CD4-positive, alpha-beta T cell treated with Interferon alpha-2 for 1 hour (primary cell): ENCODE measurements at places on chromosomes 1 and 21.

DNA sequence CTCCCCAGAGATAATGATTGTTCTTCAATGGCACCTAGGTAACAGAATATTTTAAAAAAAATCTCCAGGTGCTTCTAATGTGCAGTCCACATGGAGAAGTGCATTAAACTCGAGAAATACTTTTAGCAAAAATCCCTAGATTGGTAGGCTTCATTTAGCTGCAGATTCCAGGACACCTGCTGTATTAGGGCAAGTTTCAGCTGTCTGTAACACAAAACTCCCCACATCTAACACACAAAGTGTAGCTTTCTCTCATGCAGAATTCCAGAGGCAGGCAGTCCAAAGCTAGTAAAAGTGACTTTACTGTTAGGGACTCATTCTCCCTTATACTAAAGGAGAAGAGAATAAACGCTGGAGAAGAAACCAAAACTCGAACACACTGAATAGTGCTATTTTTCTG lies 1414.3 kb upstream of the B3GALT2 start:
- no peak for DNase-seq

GRCh38 chr1:97986041-97987005 lies 65.5 kb upstream of the DPYD start:
- DNase-seq: peak; percentile 21

GRCh38 chr1:115184260-115184950 lies 95.1 kb upstream of the TSPAN2 start:
- DNase-seq: no peak

DNA sequence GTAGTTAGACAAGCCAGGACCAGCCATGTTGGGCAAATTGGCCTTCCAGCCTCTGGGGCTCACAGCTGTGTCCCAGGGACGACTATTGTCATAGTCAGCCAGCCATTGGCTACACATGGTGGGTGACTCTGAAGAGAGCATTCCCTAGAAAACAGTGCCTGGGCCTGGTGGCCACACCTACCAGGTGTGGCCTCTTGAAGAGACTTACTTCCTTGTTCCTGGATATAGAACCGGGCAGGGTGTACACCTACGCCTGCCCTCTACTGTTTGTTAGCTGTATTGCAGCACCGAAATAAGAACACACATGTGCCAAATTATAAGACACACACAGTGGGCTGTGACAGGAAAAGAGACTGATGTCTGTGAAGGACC lies 134.6 kb upstream of the ARHGEF16 start:
- peak; percentile 44 for DNase-seq

- DNase-seq: no peak
Measured at GRCh38 chr1:184633785-184634184, 120.9 kb downstream of the EDEM3 start.

DNA sequence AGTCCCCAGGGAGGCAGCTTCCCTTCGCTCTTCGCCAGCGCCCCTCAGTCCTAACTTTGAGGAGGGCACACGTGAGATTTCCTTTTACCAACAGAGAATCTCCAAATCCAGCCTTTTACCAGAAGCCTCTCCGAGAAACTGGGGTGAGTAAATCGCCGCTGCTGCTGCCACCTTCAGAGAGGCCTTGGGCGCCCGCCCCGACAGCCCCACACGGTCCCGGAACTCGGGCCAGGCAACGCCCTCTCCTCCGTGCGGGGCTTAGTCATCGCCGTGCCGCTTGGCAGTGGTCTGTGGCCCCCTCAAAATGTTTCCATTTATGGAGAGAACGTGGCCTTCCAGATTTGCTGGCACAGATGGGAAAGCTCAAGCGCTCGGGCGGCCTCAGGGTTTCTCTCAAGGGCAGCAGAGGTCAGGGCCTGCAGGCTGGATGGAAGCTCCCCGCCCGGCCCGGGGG lies 41.4 kb upstream of the COL6A2 start:
- no peak for DNase-seq

DNA sequence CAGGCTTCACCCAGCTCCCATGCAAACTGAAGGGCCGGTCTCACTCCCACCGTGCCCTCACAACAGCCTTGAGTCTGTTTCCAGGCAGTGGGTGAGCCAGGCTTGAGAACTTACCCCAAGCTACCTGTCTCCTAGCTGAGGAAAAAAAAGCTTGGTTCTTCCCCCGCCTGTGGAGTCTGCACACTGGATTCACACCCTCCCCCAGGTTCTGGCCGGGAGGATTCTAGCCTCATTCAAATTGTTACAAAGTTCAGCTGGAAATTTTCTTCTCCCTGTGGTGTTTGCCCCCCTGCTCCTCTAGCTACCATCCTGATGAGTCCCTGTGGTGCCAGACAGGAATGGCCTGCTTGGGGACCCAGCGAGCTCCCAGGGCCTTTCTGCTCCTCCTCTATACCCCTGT lies 471.7 kb downstream of the AGBL4 start:
- DNase-seq: no peak

DNA sequence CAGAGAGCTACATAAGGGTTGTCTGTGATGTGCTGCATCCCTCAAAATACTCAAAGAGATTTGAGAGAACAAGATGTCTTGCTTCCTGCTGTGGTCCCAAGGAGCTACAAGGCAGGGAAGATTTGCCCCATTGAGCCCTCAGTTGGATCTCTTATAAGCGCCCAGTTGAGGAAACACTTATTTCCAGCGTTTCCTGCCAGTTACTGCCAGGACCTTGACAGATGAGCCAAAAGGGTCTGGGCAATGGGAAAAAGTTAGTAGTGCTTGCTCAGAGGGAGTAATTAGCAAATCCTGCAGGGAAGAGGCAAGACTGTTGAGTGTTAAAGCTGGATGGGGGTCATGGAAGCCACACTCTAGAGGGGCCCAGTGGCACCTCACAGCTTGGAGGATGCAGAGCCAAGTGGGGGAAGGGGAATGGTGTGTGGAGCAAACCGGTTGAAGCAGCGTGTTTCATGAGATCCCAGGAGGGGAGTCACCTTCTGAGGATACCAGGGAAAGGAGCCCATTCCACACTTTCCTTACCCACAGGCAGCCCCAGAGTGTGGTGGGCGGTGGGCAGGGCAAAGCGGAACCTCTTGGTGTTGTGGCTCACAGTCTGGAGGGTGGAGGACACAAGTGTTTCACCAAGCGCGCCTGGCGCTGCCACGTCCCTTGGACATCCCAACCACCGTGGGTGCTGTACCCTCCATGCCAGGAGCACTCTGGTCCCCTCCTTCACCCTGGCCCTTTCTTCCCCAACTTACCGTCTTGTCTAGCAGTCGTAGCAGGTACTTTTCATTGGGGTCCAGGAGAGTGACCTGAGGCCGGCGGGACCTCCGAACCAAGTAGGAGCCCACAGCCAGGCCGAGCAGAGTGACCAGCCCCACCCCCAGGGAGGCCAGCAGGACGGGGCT lies 805 bp downstream of the CYB5R1 start:
- no peak for DNase-seq
